ENCODE measurements at places on chromosomes 12 and 14.

DNA sequence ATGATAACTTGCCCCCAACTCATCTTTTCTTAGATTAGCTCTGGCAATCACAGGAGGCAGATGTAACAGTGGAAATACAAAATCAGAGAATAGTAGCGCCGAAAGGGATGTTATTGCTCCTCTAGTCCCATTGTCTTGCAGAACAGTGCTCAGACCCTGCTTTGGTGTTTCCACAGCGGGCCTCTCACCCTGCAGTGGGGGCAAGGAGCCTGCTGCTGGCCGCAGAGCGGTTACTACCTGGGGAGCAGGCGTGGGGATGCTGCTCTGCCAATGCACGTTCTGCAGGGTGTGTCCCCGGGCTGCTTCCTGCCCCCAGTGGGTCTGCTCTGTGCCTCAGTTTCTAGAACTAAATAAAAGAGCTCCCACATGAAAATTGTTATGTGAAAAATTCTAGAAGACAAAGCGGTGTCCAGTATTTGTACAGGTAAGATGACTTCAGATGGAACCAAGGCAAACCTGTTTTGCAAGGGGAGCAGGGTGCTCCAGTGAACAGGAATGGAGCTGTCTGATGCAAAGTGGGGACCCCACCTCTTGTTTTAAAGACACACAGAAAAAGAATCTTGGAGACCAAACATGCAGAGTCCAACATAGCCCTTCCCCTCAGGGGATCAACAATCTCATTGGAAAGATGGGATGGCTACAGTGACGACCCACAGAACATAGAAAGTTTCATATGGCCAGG, 35.5 kb downstream of the LRRC74A start:
- H3K36me3 ChIP-seq = no peaks in the 10 kb centered on the region
- H3K4me1 ChIP-seq = peaks cover 11% of the 10 kb centered on the region
- no peak for DNase-seq
- H3K27me3 ChIP-seq = peaks cover 33% of the 10 kb centered on the region
- H3K27ac ChIP-seq = no peak overlapping the region
- no peak overlapping the region for H3K4me3 ChIP-seq

DNA sequence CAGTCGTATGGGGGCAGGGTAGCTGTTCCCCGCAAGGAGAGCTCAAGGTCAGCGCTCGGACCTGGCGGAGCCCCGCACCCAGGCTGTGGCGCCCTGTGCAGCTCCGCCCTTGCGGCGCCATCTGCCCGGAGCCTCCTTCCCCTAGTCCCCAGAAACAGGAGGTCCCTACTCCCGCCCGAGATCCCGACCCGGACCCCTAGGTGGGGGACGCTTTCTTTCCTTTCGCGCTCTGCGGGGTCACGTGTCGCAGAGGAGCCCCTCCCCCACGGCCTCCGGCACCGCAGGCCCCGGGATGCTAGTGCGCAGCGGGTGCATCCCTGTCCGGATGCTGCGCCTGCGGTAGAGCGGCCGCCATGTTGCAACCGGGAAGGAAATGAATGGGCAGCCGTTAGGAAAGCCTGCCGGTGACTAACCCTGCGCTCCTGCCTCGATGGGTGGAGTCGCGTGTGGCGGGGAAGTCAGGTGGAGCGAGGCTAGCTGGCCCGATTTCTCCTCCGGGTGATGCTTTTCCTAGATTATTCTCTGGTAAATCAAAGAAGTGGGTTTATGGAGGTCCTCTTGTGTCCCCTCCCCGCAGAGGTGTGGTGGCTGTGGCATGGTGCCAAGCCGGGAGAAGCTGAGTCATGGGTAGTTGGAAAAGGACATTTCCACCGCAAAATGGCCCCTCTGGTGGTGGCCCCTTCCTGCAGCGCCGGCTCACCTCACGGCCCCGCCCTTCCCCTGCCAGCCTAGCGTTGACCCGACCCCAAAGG, 804 bp downstream of the GAPDH start:
- peaks cover 52% of the 10 kb centered on the region for H3K36me3 ChIP-seq
- H3K4me3 ChIP-seq = peak overlapping the region; percentile 100
- peak overlapping the region; percentile 98 for H3K27ac ChIP-seq
- peaks cover 44% of the 10 kb centered on the region for H3K4me1 ChIP-seq
- H3K27me3 ChIP-seq = no peaks in the 10 kb centered on the region
- DNase-seq = peak; percentile 84

- no peak for DNase-seq
- no peaks in the 10 kb centered on the region for H3K4me1 ChIP-seq
- H3K4me3 ChIP-seq = no peak overlapping the region
- H3K36me3 ChIP-seq = no peaks in the 10 kb centered on the region
- H3K27me3 ChIP-seq = no peaks in the 10 kb centered on the region
- H3K27ac ChIP-seq = no peak overlapping the region
These were observed 198.3 kb upstream of the PDZRN4 start for GRCh38 chr12:40989785-40990184.

- H3K27me3 ChIP-seq = peaks cover 8% of the 10 kb centered on the region
- H3K4me1 ChIP-seq = no peaks in the 10 kb centered on the region
- no peaks in the 10 kb centered on the region for H3K36me3 ChIP-seq
These were observed 158.2 kb downstream of the SPTSSA start for GRCh38 chr14:34303811-34304210.

- H3K27ac ChIP-seq = no peak overlapping the region
- H3K4me3 ChIP-seq = no peak overlapping the region
These were observed 78.6 kb downstream of the CHST11 start for GRCh38 chr12:104535369-104535768.

DNA sequence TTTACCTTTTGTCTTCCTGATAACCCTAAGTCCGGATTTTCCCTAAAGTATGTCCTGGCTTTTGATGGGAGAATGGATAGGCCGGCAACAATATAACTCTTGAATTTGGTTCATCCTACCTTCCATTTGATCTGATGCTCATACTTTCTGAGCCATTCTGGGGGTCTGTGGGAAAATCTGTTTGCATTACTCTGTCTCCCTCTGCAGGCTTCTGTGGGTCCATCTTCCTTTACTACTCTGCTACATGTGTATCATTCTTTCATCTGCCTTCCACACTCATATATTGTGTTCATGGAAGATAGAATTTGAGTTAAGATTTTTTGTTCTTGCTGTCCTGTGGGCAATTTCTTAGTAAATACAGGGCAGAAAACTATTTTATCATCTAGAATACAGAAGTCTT, 101.5 kb downstream of the NAV3 start:
- H3K36me3 ChIP-seq = no peaks in the 10 kb centered on the region
- H3K4me3 ChIP-seq = no peak overlapping the region
- no peak for DNase-seq
- no peaks in the 10 kb centered on the region for H3K27me3 ChIP-seq
- no peak overlapping the region for H3K27ac ChIP-seq
- H3K4me1 ChIP-seq = no peaks in the 10 kb centered on the region
